Activated gamma-delta T cell treated with Interleukin-2 at 50 U/mL for 16 hours (primary cell): ENCODE measurements at places on chromosomes 5 and 9.

DNA sequence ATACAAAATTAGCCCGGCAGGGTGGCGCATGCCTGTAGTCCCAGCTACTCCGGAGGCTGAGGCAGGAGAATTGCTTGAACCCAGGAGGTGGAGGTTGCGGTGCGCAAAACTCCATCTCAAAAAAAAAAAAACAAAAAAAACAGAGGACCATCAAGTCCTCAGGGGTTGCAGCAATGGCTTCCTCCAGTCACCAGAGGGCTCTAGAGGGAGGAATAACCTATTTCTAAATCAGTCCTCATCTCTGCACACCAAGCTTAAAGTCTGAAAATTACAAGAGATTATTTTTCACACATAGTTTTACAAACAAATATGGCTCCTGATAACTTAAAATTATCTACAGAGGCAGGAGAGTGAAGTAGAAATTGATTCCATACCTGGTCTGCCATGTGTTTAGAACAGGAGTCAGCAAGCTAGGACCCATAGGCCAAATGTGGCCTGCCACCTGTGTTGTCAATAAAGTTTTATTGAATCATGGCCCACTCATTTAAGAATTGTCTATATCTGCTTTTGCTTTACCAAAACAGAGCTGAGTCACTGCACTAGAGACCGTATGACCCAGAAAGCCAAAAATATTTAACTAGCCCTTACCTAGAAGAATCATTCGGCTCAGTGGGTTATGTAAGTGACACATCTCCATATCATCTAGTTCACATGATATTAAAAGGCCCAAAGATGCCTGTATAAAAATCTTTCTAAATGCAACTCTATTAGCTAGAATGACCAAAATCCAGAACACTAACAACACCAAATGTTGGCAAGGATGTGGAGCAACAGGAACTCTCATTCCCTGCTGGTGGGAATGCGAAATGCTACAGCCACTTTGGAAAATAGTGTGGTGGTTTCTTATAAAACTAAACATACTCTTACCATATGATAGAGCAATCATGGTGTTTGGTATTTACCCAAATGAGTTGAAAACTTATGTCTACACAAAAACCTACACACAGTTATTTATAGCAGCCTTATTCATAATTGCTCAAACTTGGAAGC is 207.7 kb downstream of the FRMD3 start:
- DNase-seq, result no peak

DNA sequence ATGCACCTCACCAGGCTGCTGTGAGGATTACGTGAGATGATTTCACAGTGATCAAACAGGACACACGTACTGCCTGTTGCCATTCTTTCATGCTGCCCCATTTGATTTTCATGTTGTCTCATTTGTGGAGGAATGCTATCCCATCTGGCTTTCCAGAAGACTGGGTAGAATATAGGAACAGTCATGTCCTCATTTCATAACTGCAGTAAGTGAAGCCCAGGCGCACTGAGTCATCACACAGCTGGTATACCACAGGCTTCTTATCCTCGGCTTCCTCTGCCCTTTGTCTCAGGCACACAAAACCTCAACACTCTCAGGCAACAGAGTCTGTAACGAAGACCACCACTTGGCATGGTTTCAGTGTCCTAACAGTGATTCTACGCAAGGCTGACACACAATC is 62.3 kb downstream of the LHFPL2 start:
- no peak for DNase-seq

- DNase-seq, result no peak
These were observed 39.6 kb upstream of the ELL2 start for GRCh38 chr5:96001262-96001661.

DNA sequence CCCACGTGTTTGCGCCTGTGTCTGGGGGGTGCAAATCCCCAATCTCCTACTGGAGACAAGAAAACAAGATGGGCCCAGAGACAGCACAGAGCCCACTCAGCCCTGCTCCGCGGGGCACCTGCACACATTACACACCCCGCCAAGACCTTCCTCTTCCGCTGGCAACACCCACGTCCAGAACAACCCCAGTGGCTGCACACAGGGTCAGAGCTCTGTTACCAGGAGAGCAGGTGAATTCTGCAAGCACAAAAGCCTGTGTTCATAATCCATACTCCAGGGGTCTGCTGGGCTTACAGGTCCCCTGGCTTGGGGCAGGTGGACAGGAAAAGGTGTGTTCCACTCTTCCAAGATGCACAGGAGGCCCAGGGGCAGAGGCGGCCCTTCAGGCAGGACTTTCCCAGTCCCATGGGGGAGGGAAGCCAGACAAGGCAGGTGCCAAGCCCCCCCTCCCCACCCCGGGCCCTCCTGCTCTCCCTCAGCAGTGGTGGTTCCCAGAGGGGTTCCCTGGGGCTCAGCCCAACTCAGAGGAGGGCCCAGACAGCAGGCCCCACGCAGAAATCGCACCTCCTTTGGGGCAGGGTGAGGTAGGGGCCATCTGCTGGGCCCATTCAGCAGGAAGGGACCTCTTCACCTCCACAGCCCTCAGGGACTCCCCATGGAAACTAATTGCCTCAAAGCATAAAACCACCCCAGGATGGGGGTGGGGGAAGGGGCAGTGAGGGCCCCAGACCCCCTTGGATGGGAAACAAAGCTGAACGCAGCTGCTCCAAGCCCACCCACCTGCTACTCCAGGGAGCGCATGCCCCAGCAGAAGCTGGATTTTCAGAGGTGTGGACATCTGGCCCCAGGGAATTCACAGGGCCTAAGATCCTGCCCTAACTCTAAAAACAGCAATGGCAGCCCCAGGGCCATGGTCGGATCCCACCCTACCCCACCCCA is 105.3 kb downstream of the VAV2 start:
- DNase-seq, result no peak

- no peak for DNase-seq
These were observed 356.6 kb upstream of the C9orf72 start for GRCh38 chr9:27929841-27930240.

GRCh38 chr5:131357739-131358561 is 94.1 kb downstream of the CDC42SE2 start:
- no peak for DNase-seq

DNA sequence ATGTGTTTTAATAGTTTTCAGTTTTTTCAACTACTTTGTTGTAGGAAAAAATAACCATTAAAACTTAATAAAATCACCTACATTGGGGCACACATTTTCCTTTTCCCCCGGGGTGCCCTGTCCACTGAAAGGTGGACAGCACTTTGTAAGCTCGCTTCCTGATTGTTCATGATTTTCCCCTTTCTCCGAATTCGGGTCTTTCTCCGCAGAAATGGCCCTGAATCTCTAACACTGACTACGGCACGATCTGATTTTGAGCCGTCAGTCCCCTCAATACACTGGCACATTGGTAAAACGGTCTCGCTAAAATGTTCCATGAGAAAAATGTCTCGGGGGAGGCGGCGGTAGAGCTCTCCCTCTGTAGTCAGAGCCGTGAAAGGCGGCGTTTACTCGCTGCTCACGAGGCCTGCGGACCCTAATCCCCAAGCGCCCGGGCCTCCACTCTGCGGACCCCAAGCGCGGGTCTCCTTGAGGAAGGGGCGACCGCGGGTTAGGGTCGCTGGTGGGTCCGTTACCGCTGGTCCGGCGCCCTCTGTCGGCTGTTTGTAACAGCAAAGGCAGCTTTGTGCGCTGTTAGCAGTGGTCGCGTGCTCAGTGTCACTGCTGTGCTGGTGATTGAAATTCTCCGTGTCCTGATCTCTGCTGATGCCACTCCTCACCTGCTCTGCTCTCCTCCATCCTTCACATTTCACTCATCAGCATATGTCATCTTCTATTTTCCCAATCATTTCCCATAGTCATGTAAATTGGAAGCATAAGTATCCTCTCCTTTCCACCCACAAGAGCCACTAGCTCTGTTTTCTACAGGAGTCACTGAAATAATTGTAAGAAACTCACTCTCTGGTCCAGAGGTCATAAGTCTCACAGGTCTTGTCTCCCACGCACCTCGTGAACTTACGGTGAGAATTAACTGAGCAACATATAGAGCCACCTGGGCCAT is 10.8 kb upstream of the IFNA2 start:
- peak; percentile 55 for DNase-seq

- DNase-seq, result no peak
These were observed 55.0 kb downstream of the OXCT1 start for GRCh38 chr5:41815261-41815660.

DNA sequence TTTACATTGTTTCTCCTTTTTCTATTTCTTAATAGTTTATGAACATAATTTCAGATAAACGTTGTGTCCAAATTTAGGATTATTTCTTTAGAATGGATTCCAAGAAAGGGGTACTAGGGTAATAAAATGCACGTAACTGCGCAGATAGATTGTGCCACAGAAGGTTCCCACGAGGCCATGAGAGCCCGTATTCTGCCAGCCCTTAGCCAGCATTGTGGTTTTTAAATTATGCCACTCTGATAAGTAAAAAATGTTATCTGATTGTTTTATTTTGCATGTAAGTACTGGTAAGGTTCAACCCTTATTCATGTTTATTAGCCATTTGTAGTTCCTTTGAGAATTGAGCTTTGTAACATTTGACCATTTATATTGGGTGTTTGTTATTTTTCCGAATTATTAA is 88.7 kb downstream of the PRKACG start:
- DNase-seq, result no peak

- no peak for DNase-seq
These were observed 789.7 kb upstream of the ZNF608 start for GRCh38 chr5:125536095-125536494.

- DNase-seq, result no peak
These were observed 15.8 kb upstream of the FABP6 start for GRCh38 chr5:160213537-160213936.

DNA sequence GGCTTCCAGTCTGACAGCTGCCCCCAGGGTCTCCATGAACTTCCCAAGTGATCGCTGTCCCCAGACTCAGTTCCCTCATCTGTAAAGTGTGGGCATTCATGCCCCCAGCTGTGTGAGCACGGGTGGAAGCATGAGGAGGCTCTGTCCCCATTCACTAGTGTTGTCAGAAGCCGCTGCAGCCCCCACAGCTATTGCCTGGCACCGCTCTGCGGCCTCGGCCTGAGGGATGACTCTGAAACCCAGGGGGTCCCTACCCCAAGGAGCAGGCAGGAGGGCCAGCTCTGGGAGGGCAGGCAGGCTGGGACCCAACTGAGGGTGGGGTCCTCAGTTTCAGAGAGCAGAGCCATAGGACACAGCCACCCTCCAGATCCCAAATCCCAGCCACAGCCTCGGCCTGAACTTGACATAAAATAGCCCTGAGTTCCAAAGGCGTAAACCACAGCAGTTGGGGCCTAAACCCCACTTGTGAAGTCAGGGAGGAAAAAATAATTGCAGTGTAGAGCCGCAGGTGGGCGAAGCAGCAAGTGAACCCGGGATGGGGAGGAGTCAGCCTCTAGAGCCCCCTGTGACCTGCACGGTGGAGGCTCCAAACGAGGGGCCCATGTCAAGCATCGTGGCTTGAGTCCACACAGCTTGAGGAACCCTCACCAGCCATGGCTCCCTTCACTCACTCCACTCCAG is 66.0 kb upstream of the ADAMTS2 start:
- no peak for DNase-seq

- no peak for DNase-seq
These were observed 229.1 kb downstream of the SEC61B start for GRCh38 chr9:99451112-99451606.

DNA sequence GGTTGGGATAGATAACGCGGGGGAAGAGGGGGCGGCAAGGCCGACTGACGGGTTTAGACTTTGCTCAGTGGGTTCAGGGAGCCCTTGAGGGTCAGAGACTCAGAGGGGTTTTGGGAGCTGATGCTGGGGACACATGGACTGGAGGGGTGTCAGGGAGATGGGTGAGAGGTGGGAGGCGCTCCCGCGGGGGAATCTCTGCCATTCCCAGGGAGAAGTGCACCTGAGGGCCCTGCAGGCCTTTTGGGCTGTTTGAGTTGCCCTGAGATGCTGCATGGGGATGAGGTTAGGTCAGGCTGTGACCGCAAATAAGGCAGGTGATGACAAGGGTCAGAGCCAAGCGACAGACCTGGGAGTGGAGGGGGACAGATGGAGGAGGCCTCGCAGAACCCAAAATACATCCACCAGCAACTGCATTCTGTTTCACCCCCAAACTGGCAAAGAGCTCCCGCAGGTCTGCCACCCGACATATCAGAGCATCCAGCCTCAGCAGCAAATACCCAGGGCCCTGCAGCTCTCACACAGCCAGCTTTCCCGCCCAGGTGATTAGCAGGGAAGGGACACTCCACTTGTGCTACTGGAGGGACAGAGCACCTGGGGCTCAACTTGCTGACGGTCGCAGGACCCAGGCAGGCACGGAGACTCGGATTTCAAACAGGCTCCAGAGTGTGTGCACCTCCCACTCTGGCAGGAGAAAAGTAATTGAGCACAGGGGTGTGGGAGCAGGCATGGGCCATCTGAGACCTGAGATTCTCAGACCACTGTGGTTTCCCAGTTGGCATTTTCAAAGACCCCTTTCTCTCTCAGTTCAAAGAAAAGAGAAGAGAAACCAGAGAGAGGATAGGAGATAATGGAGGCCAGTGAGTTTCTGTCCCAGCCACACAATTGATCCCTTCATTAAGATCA is 26.4 kb downstream of the TMOD1 start:
- no peak for DNase-seq

GRCh38 chr9:36623280-36623679 is 50.6 kb downstream of the MELK start:
- DNase-seq, result no peak

GRCh38 chr5:79488775-79489174 is 25.2 kb downstream of the HOMER1 start:
- no peak for DNase-seq
